ENCODE measurements at places on chromosomes 7 and 10.

GRCh38 chr7:36037121-36037662, 115.9 kb upstream of the EEPD1 start:
- DNase-seq = no peak

- DNase-seq = no peak
Observed at GRCh38 chr7:1474736-1475135, 15.5 kb upstream of the MICALL2 start.

DNA sequence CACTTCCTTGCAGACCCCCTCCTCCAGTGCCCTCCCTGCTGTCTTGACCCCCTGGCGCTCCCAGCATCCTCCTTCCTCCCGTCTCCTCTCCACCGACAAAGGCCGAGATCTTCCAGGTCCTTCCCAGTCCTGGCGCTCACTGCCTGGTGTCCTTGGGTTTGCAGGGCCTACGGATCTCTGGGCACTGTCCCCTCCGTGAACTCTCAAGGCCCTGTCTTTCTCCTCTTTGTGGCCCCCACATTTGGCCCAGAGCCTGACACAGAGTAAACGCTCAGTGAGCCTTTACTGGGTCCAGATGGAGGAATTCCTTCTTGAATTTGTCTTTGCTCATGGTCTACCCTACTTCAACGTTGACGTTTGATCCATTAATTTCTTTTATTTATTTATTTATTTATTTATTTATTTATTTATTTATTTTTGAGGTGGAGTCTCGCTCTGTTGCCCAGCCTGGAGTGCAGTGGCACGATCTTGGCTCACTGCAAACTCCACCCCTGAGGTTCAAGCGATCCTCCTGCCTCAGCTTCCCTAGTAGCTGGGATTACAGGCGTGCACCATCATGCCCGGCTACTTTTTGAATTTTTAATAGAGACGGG, 29.7 kb downstream of the TMEM270 start:
- DNase-seq = no peak

GRCh38 chr7:81173766-81174281, 255.0 kb upstream of the SEMA3C start:
- no peak for DNase-seq

- DNase-seq = peak; percentile 25
Observed at GRCh38 chr7:25894002-25894901, 257.7 kb upstream of the NFE2L3 start.
